ENCODE measurements at places on chromosomes 16 and 17.

- no peak for DNase-seq
Observed at GRCh38 chr16:81666113-81666512, 113.0 kb upstream of the PLCG2 start.

DNA sequence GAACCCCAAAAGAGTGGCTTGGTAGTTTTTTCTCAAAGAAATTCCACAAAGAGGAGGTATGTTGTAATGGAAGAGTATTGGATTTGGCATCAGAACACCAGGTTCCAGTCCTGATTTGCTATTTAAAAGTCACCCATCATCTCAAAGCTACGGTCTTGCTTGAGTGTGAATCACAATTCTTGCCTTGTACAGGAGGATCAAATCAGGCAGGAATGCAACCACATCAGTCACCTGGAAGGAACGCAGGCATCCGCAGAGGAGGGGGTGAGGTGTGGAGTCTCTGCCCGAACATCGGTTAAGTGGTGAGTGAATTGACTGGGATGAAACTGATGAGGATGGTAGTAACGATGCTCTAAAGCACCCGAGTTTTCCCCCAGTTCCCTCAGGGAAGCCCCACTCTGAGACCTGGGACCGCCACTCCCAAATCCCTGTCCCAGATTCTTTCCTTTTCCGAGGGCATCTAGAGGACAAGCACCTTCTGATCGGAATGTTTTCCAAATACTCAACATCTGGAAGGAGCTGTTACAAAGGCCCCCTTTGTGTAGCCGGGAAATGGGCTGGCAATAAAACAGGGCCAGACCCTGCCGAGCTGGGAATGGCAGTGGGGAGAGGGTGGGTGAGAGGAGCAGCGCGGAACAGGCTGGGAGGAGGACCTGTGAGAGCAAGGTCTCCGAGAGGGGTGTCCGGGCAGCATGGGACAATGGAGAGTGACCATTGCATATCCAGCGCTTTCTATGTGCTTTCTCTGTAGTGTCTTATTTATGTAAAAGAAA, 469.6 kb downstream of the SLC39A11 start:
- no peak for DNase-seq

DNA sequence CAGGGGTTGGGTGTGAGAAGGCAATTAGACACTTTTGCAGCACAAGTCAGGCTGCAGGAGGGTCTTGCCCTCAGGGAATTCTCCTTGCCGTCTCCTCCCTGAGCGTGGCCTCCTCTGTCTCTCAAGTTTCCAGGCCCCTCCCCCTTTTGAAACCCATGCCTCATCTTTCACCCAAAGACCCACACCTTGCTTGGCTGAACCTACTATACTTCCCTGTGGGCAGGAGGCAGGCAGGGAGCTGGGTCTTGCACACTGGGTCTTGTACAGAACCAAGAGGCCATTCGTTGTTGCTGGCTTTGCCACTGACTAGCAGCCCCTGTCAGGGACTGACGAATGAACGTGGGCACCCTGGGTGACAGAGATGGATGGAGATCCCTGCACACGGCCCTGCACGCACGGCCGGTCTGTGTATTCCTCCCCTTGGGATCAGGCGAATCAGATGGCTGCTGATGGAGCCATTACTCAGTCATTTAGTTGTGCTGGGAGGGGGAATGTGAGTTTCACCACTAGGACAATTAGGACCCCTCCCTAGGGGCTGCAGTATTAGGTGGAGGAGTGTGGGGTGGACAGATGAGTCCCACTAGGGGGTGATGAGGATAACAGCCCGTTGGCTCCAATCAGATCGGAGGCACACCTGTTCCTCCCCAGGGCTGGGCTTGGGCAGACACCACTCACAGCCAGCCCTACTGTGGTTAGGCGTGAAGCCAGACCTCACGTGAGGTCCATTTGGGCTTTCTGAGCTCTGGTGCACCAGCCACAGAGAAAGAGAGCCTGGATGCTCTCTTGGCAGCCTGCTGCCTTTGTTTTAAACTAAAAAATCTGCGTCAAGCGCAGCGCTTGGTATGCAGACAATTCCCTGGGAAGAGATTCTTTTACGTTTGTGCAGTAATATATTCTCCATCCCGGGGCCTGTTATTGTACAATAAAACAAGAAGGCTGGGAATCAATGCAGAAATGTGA, 167.7 kb upstream of the WSCD1 start:
- DNase-seq = no peak

GRCh38 chr17:69425978-69426377, 11.5 kb downstream of the MAP2K6 start:
- DNase-seq = no peak

GRCh38 chr16:65781363-65781762, 585.1 kb upstream of the CDH5 start:
- DNase-seq = no peak

- DNase-seq = no peak
Observed at GRCh38 chr17:43595466-43595865, 49.3 kb upstream of the ETV4 start.

DNA sequence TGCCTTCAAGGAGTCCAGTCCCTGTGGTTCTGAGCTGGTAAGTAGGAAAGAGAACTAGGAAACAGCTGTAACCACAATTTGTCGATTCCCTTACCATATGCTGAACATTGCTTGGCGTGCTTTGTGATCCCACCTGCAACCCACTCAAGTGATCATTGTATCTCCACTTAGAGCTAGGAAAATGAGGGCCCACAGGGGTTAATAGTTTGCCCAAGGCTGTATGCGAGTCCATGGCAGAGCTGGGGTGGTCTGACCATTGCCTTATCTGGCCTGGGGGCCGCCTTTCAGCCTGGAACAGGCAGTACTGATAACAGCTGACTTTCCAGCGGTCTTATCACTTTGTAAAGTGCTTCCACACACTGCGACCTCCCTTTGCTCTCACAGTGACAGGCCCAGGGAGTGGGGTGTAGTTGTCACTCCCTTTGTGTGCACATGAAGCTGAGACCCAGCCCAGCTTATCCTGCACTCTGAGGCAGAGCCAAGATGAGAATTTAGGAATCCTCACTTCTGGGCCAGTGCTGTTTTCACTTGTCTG, 9.8 kb downstream of the MYL4 start:
- peak; percentile 29 for DNase-seq

- DNase-seq = peak; percentile 21
Observed at GRCh38 chr16:68711421-68712139, 25.5 kb upstream of the CDH1 start.

DNA sequence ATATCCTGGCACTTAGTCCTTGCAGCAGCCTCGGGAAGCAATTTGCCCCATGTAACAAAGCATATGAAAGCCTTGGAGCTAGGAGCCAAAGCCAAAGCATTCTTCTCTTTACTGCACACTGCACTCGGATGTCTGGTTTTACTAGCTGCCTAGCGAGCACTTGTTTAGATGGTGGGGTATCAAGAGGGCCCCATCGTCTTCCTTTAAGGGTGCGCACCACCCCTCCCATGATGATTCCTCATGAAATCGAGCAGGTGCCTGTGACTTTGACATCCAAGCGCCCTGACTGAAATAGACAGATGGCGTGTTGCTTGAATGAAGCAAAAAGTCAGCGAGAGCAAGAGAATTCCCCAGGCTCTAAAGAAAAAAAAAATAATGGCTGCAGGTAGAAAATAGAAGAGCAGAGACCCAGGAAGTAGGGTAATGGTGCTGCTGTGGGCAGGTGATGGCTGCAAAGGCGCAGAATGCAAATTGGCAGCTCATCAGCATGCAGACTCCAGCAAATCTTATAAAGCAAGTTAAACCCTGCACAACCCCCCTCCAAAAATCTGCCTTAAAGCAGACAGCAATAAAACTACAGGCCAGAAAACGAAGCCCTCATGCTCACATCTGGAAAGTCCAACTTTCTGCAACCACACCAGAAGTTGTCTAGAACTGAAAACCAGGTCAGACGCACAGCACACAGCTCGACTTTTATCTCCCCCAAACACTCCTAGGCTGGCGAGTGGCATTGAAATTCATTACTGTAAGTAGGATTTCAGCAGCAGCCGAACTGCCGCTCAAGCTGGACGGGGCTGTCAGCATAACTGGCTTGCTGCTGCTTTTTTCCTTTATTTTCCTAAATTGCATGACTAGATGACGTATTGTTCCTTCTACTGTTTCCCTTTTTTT, 384.3 kb downstream of the RBFOX1 start:
- no peak for DNase-seq

GRCh38 chr17:7407485-7408251, at the start of gene NLGN2:
Gene NLGN2, plus strand, starts transcription at chr17:7407845. Its CDS starts 411 bp downstream, at chr17:7408256.
- no peak for DNase-seq

GRCh38 chr17:40588552-40588951, 23.3 kb upstream of the CCR7 start:
- DNase-seq = no peak

GRCh38 chr17:280901-281300, 71.7 kb downstream of the RPH3AL start:
- DNase-seq = no peak

DNA sequence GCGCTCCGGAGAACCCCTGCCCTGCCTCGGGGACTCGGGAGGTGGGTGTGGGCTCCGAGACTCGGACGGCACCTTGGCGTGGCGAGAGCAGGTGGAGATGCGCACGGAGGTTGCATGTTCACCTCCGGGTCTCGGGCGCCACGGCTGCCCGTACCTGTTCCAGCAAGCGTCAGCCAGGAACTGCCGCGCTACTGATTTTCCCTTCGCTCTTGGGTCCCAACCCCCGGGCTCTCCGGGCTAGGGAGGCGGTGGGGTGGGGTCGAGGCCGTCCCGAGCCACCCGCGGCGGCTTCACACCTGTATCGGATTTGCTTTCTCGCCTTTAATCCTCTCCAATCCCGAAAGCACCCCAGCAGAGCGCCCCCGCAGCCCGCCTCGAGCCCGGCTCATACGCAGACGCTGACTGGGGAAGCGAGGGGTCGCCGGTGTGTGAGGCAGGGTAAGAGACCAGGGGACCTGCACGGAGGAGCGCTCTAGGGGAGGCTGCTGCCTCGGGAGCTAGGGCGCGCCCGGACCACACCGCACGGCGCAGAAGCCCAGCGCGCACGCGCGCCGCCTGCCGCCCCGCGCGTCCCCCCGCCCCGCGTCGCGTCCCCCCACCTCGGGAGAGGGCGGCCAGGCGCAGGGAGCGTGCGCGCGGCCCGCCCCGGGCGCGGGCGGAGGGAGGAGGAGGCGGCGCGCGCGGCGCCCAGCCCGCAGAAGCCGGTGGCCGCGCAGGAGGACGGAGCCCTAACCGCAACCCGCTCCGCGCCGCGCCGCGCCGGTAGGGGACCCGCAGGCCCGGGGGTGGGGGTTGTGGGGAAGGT, at the start of gene DUSP14:
Gene DUSP14 (plus strand): TSS at position 695 of the 805 bp plus-strand sequence. CDS start 22,382 bp downstream, outside the sequence.
- DNase-seq = peak; percentile 82

GRCh38 chr16:26058326-26058725, 366.6 kb downstream of the HS3ST4 start:
- DNase-seq = no peak

GRCh38 chr16:73051961-73052360, 4.0 kb upstream of the ZFHX3 start:
- no peak for DNase-seq

DNA sequence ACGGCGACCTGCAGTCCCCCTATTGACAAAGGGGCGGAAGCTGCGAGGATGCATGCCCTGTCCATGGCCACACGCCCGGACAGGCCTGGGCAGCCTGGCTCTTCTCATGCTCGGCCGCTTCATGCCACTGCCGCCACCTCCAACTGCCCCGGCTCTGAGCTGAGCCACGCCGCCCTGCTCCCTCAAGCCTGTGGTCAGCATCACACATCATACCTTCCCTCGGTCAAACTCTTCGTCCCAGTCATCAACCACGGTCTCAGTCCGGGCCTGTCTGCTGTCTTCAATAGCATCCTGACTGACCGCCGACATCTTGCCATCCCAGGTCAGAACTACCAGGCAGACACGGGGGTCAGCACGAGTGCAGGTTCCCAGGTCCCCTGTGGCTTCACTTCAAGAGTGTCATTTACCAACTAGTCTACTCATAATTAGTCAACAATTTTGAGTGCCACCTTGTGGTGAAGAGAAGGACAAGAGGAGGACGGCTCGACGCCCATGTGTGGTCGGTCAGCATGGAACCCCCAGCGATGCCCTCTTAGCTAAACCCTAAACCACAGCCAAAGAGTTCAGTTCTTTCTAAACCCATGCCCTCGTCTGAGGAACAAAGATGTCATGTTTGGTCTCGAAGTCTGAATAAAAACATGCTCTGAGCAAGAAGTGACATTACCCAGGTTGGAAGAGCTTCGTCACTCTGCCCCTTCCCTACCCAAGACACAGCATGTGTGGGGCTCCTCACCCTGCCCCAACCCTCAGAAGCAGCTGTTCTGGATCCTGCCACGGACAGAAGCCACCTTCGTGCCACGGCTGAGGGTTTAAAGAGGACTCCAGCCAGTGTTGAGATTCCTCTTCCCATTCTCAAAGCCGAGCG, 16.9 kb upstream of the CYTH1 start:
- no peak for DNase-seq

DNA sequence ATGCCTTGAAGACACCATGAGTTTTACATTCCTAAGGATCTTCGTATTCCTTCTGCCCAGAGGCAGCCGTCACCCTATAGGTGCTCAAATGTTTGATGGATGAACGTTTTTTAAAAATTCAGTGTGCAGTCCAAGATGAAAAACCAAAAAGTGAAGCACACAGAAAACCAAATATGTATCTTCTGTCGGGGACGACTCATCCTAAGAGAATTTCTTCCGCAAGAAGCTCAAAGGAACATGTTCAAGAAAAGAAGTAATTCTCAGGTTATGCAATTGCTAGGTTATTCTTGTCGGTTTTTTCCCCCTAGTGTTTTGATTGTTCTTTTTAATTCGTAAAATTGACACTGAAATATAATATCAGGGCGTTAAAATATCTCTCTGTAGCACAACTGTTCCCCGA, 1.4 kb downstream of the CENPV start:
- no peak for DNase-seq

GRCh38 chr17:80891397-80892018, 100.1 kb upstream of the CHMP6 start:
- DNase-seq = no peak

- no peak for DNase-seq
Observed at GRCh38 chr17:66378296-66378695, 75.9 kb downstream of the PRKCA start.

GRCh38 chr17:54754560-54754959, 146.1 kb upstream of the TOM1L1 start:
- DNase-seq = no peak

DNA sequence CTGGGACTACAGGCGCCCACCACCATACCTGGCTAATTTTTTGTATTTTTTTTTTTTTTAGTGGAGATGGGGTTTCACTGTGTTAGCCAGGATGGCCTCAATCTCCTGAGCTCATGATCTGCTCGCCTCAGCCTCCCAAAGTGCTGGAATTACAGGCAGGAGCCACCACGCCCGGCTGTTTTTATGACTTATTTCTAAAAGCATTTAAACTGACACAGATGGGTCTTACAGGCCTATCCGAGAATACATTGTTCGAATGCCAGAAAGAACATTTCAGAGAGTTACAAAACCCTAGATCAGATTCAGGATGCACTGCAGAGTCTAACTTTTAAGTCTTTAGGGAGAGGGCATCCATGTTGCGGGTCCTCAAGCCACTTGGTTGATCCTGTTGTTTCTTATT, 234.7 kb upstream of the MAF start:
- no peak for DNase-seq

GRCh38 chr17:44361292-44362260, 2.1 kb downstream of the FAM171A2 start:
- DNase-seq = no peak

Measured in left ventricle myocardium inferior (tissue), 1 donor.